ENCODE measurements at places on chromosomes 16 and 17.

GRCh38 chr16:5505091-5505887 lies 407.7 kb upstream of the EEF2KMT start:
- DNase-seq: no peak

DNA sequence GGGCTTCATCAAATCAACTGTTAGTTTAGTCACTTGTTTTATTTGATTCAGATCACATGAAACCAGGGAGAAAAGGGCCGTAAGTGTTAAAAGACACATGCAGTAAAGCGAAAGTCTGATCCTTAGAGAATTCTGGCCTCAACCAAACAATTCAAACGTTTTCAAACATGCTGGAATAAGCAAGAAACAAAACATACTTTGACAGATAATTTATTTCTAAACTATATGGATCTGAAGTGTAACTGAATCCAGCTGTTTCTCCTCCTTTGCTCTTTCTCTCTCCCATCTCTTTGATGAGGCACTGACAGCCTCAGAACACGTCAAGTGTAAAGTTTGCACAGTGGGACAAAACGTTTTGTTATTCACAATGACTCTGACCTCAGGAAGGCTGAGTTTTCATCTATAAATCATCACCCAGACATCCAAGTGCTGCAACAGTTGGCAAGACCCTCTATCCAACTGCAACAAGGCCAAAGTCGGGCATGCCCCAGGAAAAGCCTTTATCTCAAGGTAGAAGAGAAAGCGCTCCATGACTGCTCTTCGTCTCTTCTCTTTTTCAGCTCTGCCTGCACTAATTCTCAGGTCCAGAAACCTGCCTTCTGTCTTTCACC lies 267.1 kb upstream of the MYOCD start:
- DNase-seq: no peak

DNA sequence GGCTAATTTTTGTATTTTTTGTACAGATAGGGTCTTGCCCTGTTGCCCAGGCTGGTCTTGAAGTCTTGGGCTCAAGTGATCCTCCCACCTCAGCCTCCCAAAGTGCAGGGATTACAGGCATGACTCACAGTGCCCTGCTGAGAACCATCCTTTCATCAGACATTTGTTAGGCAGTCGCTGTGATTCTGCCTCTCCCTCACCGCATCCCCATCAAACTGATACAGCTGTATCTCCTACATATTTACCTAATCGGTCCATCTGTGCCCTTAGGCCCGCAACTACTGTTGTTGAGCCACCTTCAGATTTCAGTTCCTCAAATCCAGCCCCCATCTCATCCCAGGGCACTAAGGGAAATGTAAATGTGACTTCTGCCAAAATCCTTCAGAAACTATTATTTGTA lies 2.0 kb upstream of the SLC43A2 start:
- DNase-seq: no peak

GRCh38 chr17:76884995-76885893 lies 17.0 kb downstream of the MGAT5B start:
- DNase-seq: no peak

- no peak for DNase-seq
Measured at GRCh38 chr16:56793492-56793891, 63.6 kb downstream of the NUP93 start.

Data from NCI-H446 (cell line).